Activated T-cell treated with anti-CD3 and anti-CD28 coated beads, Interleukin-2, amount 50 U/mL, for 24 hours (primary cell): ENCODE measurements at places on chromosomes 2 and 18.

DNA sequence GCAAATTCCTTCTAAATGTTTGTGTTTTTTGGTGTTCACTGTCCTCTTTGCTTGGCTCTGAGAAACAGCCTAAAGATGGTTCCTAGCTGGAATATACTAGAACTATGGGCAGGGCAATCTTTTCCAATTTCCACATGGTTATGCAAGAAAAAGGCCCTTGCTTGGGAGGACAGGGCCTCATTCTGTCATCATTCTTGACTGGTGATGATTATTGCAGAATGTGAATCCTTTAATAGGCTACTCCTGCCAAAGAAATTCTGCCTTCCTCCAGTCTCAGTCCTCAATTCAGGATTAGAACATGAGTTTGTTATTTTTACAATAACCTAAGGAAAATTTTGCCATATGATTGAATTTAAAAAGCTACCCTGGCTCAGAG is 218.7 kb downstream of the HNMT start:
- DNase-seq: no peak

GRCh38 chr2:149679286-149679685 is 91.7 kb upstream of the MMADHC start:
- no peak for DNase-seq

DNA sequence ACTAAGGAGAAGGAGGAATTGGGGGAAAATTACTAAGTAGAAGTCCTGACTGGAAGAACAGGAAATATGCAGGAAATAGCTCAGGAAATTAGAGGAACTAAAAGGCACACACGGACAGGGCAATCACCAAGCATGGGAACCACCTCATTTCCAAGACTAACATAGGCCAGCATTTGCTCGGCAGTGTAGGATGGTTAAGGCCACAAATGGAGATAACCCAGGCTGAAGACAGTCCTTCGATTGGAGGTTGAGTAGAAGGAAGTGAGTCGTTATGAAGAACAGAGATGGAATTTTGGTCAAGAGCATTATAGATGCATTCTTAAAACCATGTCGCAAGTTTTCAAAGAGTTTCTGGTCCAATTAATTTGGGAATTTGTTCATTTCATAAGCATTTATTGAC is 401.4 kb downstream of the ALK start:
- DNase-seq: no peak

DNA sequence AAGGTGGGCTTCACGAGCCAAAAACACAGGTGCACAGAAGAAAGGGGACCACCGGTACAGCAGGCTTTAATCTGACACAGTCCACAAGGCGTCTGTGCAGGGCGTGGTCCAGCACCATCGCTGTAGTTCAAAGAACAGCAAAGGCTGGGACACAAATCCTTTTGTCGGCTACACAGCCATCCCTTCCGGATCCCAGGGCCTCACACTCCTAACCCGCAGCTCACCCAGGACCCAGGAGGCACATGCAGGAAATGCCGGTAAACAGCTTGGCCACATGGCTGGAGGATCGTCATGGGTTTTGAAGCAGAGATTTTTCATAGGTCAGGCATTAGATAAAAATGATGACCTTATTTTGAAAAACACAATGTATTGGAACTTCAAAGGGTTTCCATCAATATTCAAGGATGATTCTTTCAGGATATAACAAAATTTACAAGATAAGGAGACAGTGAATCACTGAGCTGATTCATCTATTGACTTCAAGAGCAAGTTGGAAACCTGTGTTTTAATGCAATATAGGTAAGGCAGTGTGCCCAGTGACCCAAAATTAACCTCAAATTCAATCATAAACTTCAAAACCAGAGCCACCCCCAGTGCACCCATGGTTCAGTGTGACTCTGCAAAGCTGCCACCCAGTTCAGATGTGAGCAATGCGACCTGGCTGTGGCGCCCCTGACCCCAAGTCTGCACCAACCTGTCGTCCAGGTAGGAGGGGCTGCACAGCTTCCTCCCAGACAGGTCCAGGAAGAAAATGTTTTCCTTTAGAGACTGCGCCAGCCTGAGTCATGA is 74.4 kb downstream of the TMEM18 start:
- no peak for DNase-seq

GRCh38 chr18:33817096-33817495 is 239.1 kb downstream of the ASXL3 start:
- no peak for DNase-seq

DNA sequence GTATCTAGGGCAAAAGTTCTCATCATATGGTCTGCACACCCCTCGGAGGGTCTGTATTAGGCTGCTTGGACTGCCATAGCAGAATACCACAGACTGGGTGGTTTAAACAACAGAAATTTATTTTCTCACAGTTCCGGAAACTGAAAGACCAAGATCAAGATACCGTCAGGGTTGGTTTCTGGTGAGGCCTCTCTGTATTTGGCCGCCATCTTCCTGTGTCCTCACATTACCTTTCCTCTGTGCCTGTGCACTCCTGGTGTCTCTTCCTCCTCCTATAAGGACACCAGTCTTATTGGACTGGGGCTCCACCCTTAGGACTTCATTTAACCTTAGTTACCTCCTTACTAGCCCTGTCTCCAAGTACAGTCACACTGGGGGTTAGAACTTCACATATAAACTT is 132.5 kb downstream of the NCOA1 start:
- no peak for DNase-seq

DNA sequence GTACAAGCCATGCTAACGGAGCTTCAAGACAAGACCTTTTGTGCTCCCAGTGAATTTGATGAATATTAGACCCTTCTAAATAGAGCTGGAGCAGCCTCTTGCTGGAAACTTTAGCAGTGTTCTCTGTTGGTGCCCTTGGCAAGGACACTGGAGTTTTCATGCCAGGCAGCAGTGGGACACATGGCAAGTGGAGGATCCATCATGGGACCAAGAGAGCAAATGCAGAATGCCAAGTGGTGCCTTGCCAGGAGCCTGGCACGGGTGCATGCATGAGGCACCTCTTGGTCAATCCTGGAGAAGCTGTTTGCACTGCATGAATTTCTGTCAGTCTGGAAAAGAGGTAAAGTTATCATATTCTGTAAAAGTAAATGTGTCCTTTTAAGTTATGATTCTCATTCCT is 59.1 kb downstream of the NETO1 start:
- no peak for DNase-seq

GRCh38 chr2:54374591-54375364 is 81.3 kb upstream of the SPTBN1 start:
- DNase-seq: no peak

DNA sequence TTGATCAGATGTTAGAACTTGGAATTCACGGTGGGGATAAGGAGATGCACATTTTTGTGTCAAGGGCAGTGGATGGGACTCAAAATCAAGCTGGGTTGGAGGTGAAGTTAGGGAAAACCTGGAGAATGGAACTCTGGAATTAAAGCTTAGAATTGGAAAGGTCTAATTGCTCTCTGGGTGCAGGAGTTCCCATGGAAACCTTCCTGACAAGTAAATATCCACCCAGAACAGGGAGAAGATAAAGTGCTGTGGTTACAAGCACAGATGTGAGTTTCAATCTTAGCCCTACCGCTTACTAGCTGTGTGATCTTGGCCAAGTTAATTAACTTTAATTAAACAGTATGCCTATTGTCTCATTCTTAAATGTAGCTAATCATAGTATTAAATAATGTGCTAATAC is 71.3 kb upstream of the TCF7L1 start:
- no peak for DNase-seq

GRCh38 chr2:236787885-236788284 is 218.3 kb downstream of the ACKR3 start:
- no peak for DNase-seq

- no peak for DNase-seq
Measured at GRCh38 chr2:174465327-174465726, 21.5 kb downstream of the GPR155 start.

DNA sequence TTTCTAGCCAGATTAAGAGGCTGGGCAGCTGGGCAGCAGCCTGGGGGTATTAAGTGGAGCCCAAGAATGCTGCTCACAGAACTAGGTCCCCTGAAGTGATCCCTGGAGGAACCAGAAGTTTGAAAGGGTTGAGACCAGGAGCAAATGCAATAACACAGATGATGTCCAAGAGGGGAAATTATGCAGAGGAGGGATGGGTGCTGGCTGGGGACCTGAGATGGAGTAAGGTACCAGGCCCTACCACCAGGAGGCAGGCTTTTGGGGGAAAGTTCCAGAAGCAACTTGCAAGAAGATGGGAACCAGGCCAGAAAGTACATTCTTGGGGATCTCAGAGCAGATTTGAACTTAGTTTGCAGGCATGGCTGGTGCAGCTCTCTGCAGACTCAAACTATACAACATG is 175.1 kb downstream of the NCK2 start:
- DNase-seq: peak; percentile 62

- DNase-seq: no peak
Measured at GRCh38 chr2:218727502-218728165, 17.0 kb downstream of the TTLL4 start.

- DNase-seq: no peak
Measured at GRCh38 chr2:28390746-28391563, 1.7 kb upstream of the FOSL2 start.

- no peak for DNase-seq
Measured at GRCh38 chr2:203413796-203414195, 85.6 kb downstream of the ABI2 start.

DNA sequence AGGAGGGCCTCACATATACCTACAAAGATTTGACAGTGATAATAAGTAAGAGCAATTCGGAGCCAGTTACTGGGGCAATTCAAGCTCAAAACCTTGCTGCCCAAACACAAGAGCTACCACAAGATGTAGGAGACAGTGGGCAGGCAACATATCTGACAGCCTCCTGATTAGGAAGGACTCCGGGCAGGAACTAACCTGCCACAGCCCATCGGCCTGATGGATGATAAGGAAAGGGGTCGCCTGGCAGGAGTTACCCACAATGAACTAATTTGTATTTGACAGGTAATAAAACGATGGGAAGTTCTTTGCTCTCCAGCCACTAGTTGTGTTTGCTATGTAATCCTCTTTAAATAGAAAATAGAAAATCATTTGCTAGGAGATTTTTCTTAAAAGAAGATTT is 100.2 kb downstream of the ARHGAP15 start:
- DNase-seq: no peak

GRCh38 chr2:180979749-180980105 is 678 bp upstream of the UBE2E3 start:
- no peak for DNase-seq

DNA sequence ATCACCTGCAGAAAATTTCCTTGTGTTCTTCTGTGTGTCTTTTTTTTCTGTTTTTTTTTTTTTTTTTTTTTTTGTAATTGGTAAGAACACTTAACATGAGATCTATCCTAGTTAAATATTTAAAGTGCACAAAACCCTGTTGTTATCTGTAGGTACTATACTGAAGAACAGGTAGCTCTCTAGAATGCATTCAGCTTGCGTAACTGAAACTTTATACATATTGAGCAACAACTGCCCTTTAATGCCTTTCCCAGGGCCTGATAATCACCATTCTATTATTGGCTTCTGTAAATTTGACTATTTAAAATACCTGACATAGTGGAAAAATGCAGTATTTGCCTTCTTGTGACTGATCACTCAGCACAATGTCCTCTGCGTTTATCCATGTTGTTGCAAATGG is 701.8 kb downstream of the SUCLG1 start:
- no peak for DNase-seq

GRCh38 chr2:671787-672605 is 5.2 kb downstream of the TMEM18 start:
- no peak for DNase-seq

- no peak for DNase-seq
Measured at GRCh38 chr2:189581354-189582139, 961 bp upstream of the SLC40A1 start.

DNA sequence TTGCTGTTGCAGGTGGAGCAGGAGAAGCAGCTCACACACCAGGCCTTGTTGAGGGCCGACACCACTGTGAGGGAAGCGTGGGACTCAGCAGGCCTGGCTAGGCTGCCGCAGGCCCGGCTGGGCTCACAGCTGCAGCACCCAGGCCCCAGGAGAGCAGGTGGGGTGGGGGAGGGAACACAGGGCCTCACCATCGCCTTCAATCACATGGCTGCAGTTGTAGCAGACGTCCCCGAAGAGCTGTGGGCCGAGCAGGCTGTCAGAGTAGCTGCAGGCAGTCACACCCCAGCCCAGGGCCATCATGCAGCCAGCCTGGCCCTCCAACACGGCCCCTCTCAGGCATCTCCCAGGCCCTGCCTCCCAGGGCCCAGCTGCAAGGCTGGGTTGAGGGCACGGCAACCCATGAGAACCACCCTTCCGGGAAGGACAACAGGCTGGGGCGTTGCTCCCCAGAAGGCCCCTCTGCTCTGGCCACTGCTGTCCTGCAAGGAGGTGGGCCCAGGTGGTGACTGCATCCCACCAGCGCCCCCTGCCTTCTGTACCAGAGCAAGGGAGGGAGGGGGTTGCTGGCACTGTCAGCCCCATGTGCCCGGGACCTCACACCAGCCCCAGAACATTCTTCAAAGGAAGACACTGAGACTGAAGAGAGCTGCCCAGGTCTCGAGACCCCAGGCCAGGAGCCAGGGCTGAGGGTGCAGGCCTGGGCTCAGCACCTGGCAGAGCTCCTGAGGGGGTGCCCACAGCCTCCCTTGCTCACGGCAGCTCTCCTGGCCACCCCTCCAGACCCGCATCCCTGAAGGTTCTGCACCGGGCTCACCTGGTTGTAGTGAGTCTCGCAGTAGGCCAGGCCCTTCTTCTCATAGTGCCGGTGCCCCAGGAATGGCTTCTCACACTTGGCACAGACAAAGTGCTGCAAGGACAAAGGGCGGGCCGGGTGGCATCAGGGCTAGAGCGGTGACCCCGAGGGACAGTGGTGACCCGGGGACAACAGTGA is 5.6 kb upstream of the GPR17 start:
- DNase-seq: peak; percentile 67

- DNase-seq: no peak
Measured at GRCh38 chr2:48651158-48651790, 33.6 kb downstream of the GTF2A1L start.

GRCh38 chr18:59649591-59649990 is 47.6 kb downstream of the CCBE1 start:
- no peak for DNase-seq

DNA sequence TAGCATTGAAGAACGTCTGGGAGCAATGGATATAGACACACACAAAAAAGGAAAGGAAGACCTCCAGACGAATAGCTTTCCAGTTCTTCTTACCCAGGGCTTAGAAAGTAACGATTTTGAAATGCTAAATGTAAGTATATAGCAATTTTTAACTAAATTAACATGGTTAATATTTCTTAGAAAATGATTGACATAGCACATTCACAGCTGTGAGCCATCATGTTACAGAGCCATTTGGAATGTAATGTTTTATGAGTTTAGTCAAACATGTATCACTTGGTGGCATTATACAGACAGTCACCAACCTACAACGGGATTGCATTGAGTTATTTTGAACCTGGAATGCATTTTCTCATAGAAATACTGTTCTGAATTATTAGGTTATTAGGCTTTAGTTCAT is 35.1 kb downstream of the WDR43 start:
- no peak for DNase-seq

DNA sequence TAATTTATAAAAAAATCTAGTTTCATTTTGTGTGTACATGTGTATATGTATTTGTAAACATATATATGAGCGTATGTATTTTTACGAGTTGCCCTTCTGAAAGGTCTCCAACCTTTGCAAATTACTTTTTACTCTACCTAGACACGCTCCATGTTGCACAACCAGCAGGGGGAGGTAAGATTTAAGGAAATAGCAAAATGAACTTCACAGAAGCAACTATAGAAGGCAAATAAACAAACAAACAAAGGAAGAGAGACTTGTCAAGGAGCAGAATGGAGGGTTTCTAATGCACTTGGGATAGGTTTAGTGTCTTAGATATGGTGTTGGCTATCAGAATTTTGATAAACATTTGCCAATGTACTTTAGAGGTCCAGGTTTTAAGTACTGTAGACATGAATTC is 820.5 kb upstream of the POU3F3 start:
- DNase-seq: no peak
